ENCODE measurements at places on chromosomes 3 and 15.

DNA sequence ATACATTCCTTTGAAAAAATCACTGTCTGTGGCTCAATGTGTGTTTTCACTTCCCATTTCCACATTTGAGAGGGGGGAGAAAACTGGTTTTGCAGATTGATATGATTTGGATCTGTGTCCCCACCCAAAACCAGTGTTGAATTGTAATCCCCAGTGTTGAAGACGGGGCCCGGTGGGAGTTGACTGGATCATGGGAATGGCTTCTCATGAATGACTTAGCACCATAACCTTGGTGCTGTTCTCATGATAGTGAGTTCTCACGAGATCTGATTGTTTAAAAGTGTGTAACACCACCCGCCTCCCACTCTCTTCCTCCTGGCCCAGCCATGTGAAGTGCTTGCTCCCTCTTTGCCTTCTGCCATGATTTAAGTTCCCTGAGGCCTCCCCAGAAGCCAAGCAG lies 16.1 kb downstream of the TMEM207 start:
- no peak for DNase-seq

GRCh38 chr15:41407341-41407740 lies 5.0 kb upstream of the NDUFAF1 start:
- no peak for DNase-seq

DNA sequence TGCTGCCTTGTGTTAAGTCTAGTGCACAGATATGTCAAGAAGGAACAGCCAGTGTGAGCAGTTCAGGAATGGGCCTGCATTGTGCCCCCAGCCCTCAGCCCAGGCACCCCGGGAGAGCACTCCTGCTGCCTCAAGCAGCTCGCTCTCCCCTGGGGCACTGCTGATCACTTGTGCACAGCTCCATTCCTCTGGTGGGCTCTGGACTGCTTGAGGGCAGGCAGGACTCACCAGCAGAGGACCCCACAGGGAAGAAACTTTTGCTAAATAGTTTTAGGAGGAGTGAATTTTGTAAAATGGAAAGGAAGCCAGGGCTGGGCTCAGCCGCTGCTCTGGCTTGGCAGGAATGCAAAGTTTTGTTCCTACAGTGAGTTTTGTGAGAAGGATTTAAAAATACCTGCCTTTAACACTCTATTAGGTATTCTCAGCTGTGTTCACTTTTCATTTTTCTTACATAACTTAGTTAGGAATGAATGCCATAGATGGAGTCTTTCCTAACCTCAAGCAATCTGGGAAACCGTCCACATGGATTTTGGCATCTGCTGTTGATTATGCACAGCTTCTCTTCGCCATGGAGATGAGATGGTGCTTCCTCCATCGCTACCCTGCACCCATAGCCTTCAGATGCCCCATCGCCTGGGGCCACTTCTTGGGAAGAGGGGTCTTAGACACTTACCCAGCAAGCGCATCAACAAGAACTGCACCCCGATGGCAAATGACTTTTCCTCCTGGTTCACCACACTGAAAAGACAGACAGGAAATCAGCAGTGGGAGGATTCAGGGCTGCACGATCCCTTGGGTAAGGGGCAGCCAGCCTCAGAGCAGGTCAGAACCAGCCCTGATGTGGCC lies 42.3 kb upstream of the RAB6B start:
- DNase-seq = peak; percentile 91

GRCh38 chr3:69941439-69942176 lies 57.9 kb upstream of the SAMMSON start:
- DNase-seq = no peak

DNA sequence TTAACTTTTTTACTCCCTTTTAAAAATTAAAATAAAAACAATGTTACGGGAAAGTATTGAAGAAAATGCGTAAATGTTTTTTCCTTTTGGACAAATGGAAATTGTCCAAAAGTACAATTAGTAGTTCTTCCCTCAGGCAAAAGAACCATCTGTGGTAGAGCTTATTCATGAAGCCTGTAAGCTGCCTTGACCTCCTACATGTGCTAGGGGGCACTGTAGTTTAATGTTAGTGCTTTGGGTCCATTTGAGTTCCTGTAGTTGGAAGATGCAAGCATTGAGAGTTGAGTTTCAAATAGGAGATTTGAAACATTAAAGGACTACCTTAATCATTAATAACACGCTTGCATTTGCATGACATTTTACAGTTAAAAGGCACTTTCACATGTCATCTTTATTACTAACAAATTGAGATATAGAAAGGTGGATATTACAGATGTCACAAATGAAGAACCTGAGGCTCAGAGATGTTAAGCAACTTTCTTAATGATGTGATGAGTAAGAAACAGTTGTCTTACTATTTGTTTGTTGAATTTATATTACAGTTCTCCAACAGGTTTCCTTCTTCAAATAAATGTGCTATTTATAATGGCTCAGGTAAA lies 1.8 kb upstream of the ZNF385D start:
- peak; percentile 50 for DNase-seq

Measured in fibroblast of skin of abdomen (primary cell).